ENCODE measurements at places on chromosomes 5 and 9.

- no peak for DNase-seq
Measured at GRCh38 chr5:175681045-175681967, 23.4 kb downstream of the HRH2 start.

DNA sequence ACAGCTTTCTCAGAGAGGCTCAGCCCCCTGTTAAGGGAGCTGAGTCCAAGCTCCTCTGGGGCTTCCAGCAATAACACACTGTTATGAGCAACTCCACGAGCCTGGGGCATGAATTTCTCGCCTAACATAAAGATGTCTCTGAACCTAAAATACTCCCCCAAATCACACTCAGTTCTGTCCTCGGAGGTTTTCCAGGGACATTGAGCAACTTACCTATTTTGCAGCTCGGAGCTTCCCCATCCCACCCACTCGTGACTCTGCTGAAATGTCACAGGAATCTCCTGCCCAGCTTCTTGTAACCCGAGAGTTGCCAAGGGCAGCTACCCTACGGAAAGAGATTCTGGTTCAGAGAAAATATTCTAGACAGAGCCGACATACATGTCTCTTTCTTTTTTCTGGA lies 47.1 kb upstream of the SMIM23 start:
- DNase-seq = no peak

DNA sequence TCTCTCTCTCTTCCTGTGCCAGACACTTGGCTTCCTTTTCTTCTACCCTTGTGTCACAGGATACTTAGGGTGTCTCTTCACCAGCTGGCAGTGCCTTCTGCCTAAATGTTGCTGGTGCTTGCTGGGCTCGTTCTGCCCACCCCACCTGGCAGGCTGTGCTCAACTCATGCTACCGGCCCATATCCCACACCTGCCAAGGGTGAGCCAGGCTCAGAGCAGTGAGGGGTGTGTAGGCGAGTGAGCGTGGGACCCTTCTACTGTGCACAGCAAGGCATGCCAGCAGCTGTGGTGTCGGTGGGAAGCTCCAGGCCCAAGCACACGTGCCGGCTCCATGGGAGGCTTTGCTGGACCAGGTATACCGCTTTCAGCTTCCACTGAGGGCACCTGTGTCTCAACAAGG lies 1626.7 kb upstream of the ACO1 start:
- DNase-seq = no peak

- no peak for DNase-seq
Measured at GRCh38 chr5:80254767-80255430, 949 bp downstream of the SERINC5 start.

- DNase-seq = no peak
Measured at GRCh38 chr9:114771889-114772288, 34.0 kb downstream of the TNFSF15 start.

- no peak for DNase-seq
Measured at GRCh38 chr9:99690573-99690972, 131.1 kb upstream of the NR4A3 start.
